ENCODE measurements at places on chromosomes 6 and 20.

- DNase-seq: peak; percentile 52
These were observed 149.7 kb upstream of the TNFAIP3 start for GRCh38 chr6:137717074-137718073.

DNA sequence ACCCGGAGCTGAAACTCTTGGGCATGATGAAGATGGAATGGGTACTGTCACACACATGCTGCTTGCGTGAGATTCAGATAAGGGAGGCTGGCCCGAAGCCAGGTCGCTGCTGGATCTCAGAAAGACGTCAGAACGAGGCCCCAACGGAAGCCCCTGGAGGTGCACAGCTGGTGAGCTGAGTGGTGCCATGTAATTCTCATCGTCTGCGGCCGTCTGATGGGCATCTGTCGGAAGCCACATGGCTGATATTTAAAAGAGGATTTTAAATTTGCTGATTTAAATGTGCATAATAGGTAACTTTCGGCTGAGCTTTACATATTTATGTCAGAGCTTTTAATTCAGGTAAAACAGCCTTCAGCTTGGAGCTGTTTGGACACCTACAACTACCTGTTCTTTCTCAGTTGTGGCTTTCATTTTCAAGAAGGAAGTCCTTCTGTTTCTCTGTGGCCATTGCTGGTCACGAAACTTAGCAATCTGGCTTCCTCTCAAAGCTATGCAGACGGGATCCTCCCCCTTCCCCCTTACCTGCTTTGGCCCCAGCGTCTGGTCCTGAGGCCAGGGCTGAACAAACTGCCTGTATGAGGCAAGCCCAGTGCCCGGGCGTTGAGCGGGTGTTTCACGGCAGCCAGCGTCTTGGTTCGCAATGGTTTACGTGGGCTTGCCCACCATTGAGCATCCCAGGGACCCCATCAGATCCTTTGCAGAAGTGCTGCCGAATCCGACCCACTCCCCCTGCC is 9.2 kb downstream of the SLCO4A1 start:
- peak; percentile 74 for DNase-seq

DNA sequence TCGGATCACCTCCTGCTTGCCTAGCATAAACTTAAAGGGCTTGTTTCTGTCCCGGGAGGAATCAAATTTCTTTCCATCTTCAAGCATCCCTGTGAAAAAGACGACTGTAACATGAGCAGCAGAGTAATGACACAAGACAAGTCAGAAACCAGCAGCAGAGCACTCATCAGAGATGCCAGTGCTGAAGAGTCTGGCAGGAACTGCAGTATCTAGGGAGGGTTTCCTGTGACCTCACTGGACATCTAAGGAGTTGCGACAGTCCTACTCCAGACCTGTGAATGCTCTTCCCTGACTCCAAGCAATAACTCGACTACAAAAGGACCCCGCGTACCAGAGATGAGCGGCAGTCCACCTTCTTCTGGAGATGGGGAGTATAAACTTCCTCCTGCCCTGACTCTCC is 17.3 kb downstream of the FKBP1A start:
- no peak for DNase-seq

- no peak for DNase-seq
These were observed 104.0 kb upstream of the EPHA7 start for GRCh38 chr6:93523365-93523764.

DNA sequence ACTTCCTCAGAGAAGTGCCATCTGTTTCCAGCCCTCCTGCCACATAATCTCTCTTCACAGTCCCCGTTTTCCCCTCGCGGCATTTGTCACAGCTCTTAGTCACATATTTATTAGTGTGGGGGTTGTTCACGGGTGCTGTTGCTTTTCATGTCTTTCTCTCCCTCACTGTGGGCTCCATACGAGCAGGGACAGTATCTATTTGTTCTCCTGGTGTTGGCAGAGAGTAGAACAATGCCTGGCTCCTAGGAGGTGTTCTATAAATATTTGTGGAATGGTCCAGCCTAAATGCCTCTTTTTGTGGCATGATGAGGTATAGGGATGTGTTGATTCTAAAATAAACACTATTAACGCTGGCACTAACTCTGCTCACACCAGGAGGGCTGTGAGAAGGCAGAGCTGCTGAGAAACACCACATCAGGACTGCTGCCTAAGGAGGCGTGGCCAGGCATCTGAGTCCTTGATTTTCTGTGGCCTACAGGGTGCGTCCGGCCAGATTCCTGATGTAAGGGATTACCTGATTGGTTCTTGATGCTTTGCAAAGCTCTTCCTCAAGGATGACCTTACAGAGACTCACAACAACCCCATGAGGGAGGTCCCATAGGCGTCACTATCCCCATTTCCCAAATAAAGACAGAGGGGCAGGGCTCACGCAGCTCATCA is 219.8 kb upstream of the ARID1B start:
- no peak for DNase-seq

- DNase-seq: no peak
These were observed 1.1 kb upstream of the DCBLD1 start for GRCh38 chr6:117481278-117481925.

GRCh38 chr6:73747289-73747688 is 51.3 kb downstream of the CD109 start:
- no peak for DNase-seq

DNA sequence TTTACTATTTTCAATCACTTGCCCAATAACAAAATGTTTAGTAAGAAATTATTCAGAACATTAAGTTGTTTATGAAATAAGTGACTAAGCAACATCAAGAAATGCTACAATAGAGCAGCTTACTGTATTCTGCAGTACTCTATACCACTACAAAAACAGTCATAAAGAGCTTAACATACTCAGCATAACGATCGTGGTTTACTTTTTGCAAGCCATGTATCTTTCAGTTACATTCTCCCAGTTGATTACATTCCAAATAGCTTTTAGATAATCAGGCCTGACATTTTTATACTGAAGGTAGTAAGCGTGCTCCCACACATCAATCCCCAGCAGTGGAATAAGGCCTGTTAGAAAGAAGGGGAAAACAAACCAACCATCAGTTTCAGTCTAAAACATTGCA is 10.7 kb downstream of the SOD2 start:
- no peak for DNase-seq

DNA sequence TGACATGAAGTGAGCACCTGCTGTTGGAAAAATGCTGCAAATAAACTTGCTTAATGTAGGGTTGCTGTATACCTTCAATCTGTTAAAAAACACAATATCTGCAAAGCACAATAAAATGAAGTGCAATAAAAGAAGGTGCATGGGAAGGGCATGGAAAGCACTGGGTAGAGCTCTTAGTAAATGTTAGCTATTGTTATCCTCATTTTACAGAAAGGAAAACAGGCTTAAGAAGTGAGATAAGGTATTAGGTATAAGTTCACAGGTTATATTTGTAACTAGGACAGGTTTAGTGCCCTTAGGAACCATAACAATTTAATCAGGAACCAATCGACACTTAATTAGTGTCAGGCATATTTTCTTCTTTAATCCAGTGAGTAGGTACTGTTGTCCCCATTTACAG is 36.7 kb downstream of the SLC22A2 start:
- DNase-seq: no peak

DNA sequence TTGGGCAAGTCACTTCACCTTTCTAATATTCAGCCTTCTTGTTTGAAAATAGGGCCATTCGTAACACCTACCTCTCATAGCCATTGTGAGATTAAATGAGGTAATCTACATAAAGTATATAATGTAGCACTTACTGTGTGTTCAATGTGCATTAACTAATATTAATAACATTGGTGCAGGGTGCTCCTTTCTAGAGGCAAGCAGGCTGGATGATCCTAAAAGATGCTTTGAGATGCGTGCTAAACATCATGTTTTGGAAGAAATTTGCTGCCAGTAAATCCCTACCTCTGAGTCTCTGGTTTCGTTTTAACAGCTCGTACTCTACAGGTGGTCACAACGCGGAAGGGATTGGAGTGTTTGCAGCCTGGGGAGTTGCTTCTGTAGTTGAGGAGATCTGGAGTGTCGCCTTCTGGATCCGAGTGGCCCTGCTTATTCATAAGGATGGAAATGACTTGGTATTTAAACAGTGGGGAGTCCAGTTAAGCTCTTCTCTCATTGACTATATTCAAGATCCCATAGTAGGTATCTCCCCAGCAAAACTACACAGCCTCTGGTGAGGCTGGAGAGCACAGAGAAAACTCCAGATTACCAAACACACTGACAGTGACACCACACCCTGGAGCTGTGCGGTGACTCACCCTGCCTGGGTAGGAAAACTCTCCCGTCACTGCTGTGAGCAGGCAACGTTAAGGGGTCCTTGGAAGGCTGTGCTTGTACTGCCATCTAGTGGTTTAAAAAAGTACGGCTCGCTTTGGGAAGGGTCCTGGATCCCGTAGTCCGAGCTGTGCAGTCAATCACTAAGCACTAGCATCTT is 107.9 kb downstream of the MAP3K7 start:
- peak; percentile 77 for DNase-seq

GRCh38 chr20:41133709-41134361 is 3.5 kb upstream of the PLCG1 start:
- no peak for DNase-seq

GRCh38 chr6:154868143-154868594 is 126.9 kb upstream of the TIAM2 start:
- DNase-seq: no peak

DNA sequence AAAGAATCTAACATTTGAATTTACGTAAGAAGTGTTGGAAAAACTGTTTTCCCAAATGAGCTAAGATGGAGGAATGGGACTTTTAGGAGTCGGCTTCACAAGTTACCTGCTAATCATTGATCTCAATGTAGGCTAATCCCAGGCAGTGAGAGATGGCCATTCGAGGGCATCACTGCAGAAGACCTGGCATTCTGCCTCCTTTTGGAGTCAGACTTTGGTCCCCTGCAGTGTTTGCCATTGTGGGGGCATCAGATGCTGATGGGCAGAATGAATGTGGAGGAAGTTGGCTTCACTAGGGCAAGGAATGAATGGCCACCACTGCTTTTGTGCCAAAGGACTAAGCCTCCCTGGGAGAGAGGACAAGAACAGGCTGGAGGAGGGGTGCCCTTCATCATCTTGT is 55.7 kb upstream of the NKX2-2 start:
- no peak for DNase-seq

DNA sequence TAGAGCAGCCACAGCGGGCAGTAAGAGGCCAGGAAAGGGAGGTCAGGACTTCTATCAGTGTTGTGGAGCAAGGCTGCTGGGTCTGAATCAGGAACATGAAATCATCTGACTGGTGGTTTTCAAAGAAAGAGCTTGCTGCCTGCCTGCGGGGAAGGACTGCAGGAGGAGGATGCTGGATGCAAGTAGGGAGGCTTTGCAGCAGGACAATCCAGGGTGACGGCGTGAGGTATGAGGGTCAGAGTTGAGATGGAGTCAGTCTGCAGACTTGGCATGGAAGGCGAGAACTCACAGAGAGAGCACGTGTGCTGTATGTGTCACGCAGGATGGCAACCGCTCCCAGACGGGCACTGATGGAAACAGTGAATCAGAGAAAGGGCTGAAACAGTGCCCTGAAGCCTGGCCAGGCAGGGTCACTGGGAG is 59.2 kb upstream of the CD93 start:
- no peak for DNase-seq

DNA sequence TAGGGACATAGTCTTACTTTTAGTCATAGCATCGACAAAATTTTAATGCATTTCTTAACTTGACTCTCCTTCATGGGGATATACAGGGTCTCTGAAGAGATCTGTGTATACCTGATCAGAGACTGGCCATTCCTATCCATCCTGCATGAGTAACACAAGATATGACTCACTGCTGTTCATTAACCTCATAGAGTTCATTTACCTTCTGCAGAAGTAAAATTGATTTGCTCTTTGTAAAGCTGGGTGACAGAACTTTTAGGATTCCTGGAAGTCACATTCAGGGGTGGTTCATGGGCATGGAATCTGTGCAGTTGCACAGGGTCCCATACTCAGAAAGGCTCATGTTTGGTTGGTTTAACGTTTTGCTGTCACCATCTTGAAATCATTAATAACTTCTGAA is 53.2 kb downstream of the PDE7B start:
- no peak for DNase-seq

- DNase-seq: no peak
These were observed 47.2 kb downstream of the FILIP1 start for GRCh38 chr6:75446241-75446880.

GRCh38 chr6:6438286-6438685 is 117.8 kb upstream of the F13A1 start:
- DNase-seq: no peak

- no peak for DNase-seq
These were observed 1.3 kb upstream of the SIRPA start for GRCh38 chr20:1893721-1894470.

DNA sequence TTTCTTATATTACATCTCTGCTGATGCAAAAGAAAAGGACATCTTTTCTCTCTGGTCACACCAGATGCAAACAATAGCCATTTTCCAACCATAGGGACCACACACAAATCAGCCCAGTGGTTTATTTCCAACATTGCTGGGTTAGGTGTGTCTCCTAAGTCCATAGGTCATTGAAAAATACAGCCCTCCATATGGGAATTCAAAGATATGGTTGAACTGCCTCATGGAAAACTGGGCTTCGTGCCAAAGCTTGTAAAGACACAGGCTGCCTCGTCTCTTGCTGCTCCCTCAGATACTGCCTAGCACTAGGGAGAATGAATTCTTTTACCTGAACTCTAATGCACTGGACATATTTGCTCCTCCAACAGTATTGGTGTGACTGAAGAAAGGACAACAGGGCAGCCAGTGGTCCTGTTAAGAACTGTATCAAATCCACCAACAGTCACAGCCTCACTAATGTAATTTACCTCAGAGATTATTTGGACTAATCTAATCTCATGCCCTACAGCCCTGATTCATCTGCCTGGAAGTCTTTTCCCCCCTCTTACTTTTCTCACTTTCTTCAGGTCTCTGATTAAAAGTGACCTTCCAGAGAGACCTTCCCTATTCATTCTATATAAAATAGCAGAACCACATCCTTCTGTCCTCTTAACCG is 48.3 kb upstream of the TBC1D32 start:
- DNase-seq: no peak

GRCh38 chr6:164346631-164347030 is 932.1 kb downstream of the QKI start:
- DNase-seq: no peak

- DNase-seq: no peak
These were observed 242.2 kb upstream of the RREB1 start for GRCh38 chr6:6865611-6866010.

DNA sequence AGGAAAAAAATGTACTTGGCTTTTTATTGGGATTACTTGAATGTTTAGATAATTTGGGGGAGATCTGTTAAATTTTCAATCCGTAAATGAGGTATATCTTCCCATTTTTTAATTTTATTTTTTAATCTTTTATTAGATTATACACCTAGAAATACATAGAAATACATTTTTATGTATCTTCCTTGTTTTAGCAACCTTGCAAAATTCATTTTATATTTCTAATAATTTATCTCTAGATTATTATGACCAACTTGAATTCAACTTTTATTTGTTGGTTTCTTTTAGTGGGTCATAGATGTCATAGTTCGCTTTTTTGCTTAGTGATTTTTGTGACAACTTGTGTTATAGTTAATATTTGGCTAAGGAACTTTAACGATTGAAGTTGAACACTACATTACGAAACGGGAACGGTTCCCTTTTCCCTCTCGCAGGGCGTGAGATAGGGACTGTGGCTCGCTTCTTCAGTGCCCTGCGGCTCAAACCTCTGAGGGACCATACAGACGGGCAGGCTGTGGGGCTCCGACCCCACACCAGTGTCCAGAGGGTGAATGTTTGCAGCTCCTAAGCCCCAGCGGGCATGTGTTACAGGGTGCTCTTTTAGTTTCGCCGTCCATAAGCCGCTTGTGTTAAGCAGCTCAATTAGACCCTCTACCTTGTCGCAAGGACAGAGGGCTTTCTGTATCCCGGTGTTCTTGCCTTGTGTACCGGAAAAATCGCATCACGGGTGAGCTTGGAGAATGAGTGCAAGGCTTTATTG is 53.8 kb downstream of the PRND start:
- DNase-seq: no peak
